ENCODE measurements at places on chromosomes 7 and 10.

GRCh38 chr10:45386657-45387056, 12.6 kb downstream of the ALOX5 start:
- no peak for DNase-seq

DNA sequence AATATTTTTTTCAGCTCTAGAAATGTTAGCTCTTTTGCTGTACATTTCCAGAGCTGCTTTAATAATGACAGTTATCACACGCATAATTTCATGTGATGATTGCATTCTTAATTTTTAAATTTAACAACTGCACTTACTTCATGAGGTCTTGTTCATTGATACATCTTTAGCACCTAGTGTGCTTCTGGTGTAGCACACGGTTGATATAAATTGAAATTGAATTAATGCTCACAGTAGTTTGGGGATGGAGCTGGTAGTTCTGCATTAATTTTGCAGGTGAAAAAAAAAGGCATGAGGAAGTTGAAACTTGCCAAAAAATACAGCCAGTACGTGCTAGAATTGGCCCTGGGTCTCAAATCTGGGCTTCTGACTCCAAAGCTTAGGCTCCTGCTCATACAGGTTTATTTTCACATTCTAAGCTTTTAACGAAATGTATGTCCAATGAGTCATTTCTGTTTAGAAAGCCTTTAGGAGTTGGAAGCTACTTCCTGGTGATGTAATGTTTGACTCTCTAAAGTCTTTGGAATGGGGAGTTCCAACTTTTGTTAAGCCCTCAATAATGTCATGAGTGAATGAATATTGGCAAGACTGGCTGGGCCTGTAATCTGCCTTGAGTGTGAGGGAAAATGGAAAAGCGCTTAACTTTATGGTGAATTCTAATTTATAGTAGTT, 62.5 kb downstream of the DAGLB start:
- DNase-seq = peak; percentile 96

DNA sequence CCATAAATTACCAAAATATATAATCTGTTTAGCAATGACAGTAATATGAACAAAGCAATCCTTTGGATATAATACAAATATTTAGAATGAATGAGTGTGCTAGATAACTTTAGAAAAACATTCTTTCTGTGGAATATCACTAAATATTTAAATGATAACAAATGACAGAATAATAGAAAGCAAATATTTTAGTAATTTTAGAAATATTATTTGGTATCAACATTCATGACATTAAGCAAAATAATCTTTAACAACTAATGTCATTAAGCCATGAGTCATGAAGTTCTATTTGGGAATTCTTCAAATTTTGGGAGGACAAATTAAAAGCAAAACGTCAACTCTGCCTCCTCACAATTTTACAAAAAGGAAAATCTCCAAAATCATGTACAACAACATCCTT, 844.8 kb upstream of the LRRN3 start:
- no peak for DNase-seq

DNA sequence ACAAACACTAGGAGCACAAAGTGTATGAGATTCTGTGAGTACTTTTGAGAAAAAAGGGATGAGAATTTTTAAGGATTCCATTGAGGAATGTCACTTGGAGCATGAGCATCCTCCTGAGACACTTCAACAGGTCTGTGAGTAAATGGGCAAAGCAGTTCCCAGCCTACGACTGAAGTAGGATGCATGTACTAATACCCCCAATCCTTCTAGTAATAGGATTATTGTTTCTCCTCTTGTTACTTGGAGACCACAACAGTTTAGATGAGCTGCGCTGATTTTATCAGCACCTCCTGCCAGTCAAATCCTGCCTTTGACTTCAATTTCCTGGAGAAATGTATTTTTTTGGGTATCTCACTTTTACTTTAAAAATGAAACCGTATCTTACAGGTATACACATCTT, 820 bp downstream of the BBS9 start:
- DNase-seq = no peak

GRCh38 chr7:123425246-123425645, 109.1 kb downstream of the IQUB start:
- no peak for DNase-seq

DNA sequence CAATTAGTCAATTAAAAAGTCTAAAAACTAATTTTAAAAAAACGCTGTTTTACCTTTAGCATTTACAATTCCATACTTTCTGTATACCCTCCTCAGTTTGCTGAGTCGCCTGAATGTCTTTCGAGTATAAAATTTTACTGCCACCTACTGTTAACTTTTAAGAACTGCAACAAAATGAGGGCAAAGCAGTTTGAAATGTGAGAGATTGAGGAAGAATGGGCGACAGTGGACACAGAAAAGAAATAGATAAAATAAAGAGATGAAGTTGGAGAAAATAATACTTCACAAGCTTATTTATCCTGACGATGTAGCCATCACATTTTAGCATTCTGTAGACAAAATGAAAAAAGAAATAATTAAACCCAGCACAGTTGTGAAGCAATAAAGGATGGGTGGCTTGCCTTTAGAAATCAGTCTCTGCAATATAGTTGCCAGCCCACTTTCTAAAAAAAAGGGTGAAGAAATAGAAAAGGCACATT, 110.8 kb upstream of the PTN start:
- peak; percentile 80 for DNase-seq

GRCh38 chr7:31146030-31146429, 93.9 kb downstream of the ADCYAP1R1 start:
- DNase-seq = no peak

DNA sequence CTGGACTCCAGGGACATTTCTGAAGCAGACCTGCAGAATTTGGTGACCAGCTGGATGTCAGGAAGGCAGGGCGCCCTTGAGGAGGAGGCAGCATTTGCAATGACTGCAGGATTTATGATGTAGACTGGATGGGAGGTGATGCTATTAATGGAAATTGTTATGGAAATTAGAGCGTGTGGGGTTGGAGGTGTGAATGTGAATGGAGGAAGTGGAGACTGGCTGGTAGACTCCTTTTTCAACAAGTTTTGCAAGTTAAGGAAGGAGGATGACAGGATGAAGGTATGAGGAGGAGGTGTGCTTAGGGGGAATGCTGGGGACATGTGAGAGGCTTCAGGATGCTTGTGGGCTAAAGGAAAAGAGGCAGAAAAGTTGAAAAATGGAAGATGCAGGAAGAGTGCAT, 137.0 kb downstream of the TMEM178B start:
- DNase-seq = no peak

DNA sequence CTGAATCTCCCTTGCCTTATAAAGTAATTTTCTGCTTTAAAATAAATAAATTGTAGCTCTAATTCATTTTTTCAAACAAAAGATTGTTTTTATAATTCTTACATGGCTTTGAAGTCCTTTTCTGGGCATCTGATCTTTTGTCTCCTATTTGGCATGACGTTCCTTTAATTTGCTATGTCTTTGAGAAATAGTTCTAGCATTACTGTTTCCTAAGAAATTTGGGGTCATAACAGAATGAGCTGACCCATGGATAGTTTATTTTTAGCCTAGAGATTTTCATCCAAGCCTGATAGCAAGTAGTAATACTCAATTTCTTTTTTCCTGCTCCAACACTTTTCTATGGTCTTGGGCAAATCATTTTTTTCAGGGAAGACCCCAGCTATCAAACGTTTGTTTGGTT, 31.4 kb downstream of the CCDC71L start:
- DNase-seq = peak; percentile 75

DNA sequence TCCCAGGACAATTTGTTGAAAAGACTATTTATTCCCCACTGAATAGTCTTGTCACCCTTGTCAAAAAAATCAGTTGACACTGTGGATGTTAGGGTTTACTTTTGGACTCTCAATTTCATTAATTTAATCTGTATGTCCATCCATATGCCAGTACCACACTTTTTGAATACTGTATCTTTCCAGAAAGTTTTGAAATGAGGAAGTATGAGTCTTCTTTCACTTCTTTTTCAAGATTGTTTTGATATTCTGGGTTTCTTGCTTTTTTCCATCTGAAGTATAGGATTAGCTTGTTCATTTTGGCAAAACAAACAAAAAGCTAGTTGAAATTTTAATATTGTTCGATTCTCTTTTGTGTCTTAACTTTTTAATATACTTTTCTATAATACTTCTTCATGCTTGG, 21.7 kb downstream of the KLHDC10 start:
- DNase-seq = no peak

GRCh38 chr10:92850185-92850584, 1.9 kb downstream of the EXOC6 start:
- no peak for DNase-seq

- DNase-seq = no peak
These were observed 86.9 kb downstream of the EXOC4 start for GRCh38 chr7:133339772-133340171.

DNA sequence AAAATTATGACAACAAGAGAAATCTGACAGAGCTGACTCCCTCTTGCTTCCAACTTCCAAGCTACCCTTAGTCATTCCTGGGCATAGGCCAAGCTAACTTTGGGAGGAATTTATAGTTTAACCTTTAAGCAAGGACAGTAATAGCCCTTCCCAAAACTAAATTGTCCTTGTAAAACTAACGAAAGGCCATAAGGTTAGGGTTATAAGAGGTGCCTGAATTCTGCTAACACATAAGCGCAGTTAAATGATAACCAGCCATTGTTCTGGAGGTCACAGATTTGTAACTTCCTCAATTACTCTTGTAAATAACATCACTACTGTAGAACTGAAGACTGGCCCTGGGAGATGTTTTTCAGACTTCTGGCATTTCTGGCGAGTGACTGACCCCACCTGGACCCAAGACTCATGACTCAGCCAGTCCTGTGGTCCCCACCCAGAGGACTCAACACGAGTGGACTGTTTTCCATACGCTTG, 481.2 kb downstream of the KCNMA1 start:
- DNase-seq = peak; percentile 90

- DNase-seq = no peak
These were observed 22.3 kb downstream of the AOC1 start for GRCh38 chr7:150874401-150875198.

GRCh38 chr7:109842386-109842785, 1248.5 kb upstream of the LRRN3 start:
- no peak for DNase-seq

Measured in fibroblast of the aortic adventitia (primary cell).